ENCODE measurements at places on chromosomes 16 and 17. TPM values are rescaled to one million over a fixed set of nuclear protein-coding genes. Genes with fewer than 3 reads are reported as not detected.

The SLFN5 gene
- total RNA-seq: 108 TPM

DNA sequence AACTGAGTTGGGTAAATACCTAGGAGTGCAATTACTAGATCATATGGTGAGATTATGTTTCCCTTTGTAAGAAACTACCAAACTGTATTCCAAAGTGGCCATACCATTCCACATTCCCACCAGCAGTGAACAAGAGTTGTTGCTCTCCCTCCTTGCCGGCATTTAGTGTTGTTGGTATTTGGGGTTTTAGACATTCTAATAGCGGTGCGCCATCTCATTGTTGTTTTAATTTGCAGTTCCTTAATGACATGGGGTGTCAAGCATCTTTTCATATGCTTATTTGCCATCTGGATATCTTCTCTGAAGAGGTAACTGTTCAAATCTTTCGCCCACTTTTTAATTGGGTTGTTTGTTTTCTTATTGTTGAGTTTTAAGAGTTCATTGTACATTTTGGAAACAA, 164.2 kb upstream of the LHX1 start:
- H3K4me3 ChIP-seq: no peak overlapping the region
- DNase-seq: no peak
- H3K27me3 ChIP-seq: peaks cover 43% of the 10 kb centered on the region
- H3K27ac ChIP-seq: no peak overlapping the region
- H3K4me1 ChIP-seq: no peaks in the 10 kb centered on the region

DNA sequence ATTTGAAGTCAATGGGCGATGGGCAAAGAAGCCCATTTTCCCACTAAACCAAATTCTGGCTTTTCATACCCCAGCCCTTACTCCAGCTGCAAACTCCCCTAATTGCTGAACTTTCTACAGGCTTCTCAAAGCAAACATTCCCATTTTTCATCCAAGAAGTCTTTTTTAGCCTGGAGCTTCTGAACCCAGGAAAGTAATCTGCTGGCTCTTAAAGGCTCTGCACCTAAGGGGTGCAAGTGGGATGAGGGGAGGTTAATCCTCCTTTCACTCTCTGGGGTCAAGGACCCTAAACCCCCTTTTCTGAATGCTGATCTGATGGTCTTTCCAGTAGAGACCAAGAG, 2.4 kb downstream of the HOXB7 start:
- peaks cover 89% of the 10 kb centered on the region for H3K27me3 ChIP-seq
- H3K27ac ChIP-seq: no peak overlapping the region
- no peak for DNase-seq
- H3K4me3 ChIP-seq: no peak overlapping the region

GRCh38 chr16:86862595-86863280, 284.4 kb downstream of the FOXL1 start:
- DNase-seq: no peak
- no peak overlapping the region for H3K4me3 ChIP-seq
- H3K4me1 ChIP-seq: peaks cover 9% of the 10 kb centered on the region
- no peaks in the 10 kb centered on the region for H3K27me3 ChIP-seq
- no peaks in the 10 kb centered on the region for H3K36me3 ChIP-seq

GRCh38 chr16:74107795-74108610, 188.6 kb upstream of the PSMD7 start:
- no peak for DNase-seq
- no peaks in the 10 kb centered on the region for H3K4me1 ChIP-seq
- no peaks in the 10 kb centered on the region for H3K27me3 ChIP-seq
- no peaks in the 10 kb centered on the region for H3K36me3 ChIP-seq
- H3K27ac ChIP-seq: no peak overlapping the region
- no peak overlapping the region for H3K4me3 ChIP-seq

The GP1BA gene
- total RNA-seq: not detected

DNA sequence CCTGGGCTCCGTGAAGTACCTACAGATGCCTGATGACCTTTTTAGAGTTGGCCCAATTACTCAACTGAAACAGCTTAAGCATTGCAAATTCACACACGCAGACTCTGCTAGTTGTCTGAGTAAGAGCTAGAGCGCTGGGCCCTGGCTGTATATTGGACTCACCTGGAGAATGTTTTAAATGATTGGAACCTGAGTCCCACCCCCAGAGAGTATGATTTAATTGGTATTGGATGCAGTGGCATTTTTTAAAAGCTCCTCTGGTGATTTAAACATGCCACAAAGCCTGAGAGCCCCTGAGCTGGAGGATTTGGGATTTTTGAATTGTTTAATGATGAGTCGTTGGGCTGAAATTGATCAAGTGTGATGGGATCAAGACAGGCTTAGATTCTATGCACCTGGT, 143.9 kb upstream of the SDK2 start:
- no peaks in the 10 kb centered on the region for H3K36me3 ChIP-seq
- H3K27me3 ChIP-seq: peaks cover 34% of the 10 kb centered on the region
- no peaks in the 10 kb centered on the region for H3K4me1 ChIP-seq
- DNase-seq: no peak
- H3K27ac ChIP-seq: no peak overlapping the region

DNA sequence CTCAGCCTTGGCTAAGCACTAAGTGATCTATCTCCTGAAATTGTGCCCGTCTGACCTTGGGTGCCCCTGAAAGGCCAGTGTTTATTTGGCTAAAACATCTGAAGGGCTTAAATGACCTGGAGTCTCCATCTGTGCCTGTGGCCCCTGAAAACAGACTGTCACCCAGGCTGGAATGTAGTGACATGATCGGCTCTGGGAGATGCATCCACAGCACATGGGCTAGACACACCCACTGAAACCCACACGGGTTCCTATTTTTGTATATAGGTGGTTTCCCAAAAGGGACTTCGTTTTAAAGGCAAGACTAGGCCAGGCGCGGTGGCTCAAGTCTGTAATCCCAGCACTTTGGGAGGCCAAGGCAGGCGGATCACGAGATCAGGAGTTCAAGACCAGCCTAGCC, 13.5 kb downstream of the CEP295NL start:
- H3K4me1 ChIP-seq: peaks cover 12% of the 10 kb centered on the region
- H3K4me3 ChIP-seq: no peak overlapping the region
- DNase-seq: no peak

Measured in astrocyte (in vitro differentiated cells and primary cell).